ENCODE measurements at places on chromosomes 12 and 14.

- DNase-seq, result no peak
These were observed 281.0 kb downstream of the ALG10 start for GRCh38 chr12:34303091-34303870.

GRCh38 chr14:58825606-58826005, 187.8 kb downstream of the DACT1 start:
- no peak for DNase-seq

DNA sequence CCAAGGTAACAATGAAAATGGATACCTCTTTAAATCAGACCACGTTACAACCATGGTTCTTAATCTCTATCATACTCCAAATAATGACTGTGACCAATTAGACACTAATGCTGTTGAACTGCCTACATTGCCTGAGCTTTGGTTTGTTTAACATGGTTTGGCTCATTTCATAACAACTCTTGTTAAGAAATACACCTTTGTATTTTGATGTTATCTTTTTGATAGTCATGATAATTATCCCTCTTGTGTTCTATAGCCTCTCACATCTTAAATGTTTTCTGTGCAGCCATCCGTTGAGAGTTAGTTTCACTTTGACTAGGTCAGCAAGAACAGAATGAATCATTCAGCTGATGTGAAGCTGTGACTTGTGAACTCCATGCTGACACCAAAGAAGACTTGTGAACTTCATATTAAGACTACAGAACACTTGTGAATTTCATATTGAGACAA, 75.5 kb upstream of the RERGL start:
- no peak for DNase-seq

GRCh38 chr14:104389326-104390220, 190.0 kb upstream of the C14orf180 start:
- peak; percentile 86 for DNase-seq

DNA sequence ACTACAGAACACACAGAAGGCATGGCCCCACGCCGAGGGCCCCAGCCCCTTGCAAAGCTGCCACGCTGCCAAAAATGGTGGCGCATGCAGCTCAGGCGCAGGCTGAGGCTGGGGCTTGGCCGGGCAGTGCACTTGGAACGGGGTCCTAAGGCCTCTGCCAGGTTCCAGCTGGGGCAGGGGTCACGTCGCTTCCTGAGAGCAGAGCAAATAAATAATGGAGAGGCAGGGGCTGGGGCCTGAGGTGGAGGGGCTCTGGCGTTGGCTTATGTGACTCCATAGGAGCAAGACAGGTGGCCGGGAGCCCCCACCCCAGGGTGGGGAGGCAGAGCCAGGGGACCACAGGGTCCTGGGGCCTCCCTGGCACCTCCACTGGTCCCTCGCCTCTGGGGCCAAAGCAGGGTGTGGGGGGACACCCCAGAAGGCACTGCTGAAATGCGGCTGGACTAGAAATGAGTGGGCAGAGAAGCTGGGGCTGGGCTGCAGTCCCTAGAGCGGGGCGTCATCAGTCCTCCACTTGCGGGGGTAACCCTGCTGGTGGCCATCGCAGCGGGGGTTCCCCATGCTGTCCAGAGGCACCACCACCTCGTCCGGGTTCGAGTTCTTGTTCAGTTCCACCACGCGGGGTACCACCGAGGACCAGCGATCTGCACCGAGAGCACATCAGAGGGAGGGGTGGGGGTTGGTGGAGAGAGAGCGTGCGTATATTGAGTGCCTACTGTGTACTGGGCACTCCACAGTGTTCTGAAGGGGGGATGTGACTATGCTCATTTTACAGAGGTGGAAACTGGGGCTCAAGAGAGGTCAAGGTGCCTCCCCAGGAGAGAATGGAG, 49.8 kb downstream of the TRPV4 start:
- no peak for DNase-seq

- DNase-seq, result peak; percentile 12
These were observed 4.3 kb upstream of the BRMS1L start for GRCh38 chr14:35821564-35822411.

- no peak for DNase-seq
These were observed 781.4 kb upstream of the TMEM132C start for GRCh38 chr12:127485528-127485927.

GRCh38 chr12:110865521-110865920, 18.7 kb downstream of the CCDC63 start:
- no peak for DNase-seq

GRCh38 chr12:32265456-32265855, 133.9 kb upstream of the FGD4 start:
- no peak for DNase-seq

DNA sequence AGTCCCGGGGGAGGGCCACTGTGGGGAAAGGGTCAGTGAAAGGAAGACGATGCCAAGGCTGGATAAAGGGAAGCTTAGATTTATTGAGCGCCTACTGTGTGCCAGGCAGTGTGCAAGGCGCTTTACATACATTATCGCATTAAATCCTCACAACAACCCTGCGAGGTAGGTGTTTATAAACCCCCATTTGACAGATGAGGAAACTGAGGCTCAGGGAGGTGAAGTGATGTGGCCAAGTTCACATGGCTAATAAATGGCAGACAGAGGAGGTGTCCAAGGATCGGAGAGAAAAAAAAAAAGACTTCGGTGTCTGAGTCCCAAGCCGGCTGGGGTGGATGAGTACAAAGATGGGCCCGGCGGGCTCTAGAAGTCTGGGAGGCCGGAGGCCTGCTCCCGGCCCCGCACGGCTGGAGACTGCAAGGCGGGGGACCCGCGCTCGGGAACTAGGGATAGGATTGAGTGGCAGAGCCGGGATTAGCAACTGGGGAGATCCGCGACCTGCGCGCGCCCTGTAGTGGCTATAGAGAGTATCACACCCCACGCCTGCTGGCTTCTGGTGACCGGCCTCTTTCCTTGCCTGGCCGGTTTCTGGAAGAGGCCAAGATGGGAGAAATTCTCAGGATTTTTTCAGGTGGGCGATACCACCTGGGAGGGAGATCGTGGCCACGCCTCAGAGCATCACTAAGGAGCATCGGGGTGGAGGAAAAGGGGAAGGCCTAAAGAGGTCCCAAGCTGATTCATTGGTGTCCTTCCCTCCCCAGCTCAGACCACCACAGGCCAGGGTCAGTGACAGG, 3.9 kb downstream of the DDN start:
- no peak for DNase-seq

DNA sequence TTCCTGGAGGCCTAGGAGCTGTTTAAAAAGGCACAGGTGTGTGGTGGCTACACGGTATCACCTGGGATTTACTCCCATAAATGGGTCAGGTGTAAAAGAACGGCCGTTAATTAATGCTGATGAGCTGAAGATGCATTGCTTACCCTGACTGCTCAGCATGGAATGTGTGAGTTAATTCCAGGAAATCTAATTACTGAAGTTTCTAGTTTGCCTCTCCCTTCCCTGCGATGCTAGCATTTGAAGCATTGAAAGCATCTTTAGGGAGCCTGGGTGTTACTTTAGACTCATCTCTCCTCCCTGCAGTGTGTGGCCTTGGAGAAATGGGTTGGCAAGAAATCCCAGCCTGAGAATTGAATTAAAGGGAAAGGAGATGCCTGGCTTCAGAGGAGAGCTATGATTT, 415.9 kb downstream of the FUT8 start:
- DNase-seq, result no peak

DNA sequence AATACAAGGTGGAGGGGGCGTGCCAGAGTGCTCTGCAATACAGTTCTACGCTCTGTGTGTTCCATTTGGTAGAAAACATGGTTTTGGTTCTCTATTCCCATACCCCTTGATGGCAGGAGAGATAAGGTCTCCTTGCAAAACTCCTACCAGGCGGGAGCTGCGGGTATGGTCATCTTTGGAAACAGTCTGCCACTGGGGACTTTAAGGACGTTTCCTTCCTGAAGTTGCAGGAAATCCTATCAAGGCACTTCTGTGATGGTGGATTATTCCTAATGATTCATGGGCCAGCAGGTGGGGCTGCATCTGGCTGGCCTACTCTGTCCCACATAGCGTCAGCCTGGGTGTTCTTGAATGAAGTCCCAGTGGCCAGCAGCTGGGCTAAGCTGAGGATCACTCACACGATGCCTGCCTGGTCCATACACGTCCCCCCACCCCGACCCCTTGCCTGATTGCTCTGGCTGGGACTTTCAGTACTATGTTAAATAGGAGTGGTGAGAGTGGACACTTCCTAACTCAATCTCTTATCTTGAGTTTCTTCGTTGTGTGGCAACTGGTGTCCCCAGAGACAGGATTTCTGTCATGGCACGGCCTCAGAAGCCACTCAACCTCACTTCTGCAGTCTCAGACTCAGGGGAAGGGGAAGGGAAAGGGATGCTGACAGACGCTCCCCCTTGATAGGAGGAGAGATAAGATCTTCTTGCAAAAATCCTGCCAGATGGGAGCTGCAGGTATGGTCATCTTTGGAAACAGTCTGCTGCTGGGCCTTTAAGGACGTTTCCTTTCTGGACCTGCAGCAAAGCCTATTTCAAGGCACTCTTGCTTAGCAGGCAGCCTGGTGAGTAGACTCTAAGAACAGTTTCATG, 61.0 kb upstream of the FKBP4 start:
- no peak for DNase-seq

GRCh38 chr12:56013482-56013881, 7.4 kb upstream of the IKZF4 start:
- DNase-seq, result no peak

DNA sequence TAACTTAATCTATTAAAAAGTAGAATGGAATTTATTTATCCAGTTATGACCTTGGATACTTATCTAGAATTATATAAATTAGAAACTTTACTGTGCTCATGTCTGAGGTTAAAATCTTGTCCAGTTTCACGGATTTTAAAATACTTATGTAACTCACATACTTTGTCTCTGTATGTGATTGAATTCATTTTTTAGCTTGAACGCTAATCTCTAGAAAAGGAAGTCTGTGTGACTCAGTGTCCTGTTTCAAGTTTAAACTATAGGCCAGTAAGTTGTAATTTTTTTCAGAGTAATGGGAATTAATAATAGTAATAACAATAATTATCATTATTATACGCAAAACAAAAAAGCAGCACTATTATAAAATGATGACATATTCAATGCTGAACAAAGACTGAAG, 168.6 kb downstream of the CPNE8 start:
- no peak for DNase-seq

DNA sequence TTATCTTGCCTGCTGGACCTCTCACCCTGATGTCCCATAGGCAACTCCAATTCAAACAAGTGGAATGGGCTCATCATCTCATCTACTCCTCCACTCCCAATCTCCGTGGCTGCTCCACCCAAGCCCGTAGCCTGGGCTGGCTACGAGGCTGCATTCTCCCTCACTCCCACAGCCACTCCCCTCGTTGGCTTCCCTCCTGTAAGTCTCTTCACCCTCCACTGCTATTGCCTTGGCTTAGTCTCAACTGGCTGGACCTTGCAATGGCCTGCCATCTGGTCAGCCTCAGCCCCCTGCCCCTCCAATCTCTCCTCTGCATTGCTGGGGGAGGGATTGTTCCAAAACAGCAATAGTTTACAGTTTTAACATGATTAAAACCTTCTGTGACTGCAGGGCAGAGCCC, 44.4 kb upstream of the PELI2 start:
- DNase-seq, result no peak

DNA sequence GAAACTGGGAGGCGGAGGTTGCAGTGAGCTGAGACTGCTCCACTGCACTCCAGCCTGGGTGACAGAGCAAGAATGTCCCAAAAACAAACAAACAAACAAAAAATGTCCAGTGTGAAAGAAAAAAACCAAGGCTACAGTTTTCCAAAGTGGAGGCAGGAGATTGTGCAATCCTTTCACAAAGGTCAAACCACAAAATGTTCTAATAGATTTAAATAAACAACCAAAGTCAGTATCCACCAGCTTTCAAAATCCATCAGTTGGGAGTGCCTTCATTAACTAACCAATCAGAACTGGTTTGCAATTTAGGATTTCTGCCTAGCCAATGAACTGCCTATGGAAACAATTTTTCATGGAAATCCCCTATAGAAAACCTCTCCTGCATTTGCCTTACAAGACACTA, 52.3 kb upstream of the TRIM9 start:
- DNase-seq, result no peak

DNA sequence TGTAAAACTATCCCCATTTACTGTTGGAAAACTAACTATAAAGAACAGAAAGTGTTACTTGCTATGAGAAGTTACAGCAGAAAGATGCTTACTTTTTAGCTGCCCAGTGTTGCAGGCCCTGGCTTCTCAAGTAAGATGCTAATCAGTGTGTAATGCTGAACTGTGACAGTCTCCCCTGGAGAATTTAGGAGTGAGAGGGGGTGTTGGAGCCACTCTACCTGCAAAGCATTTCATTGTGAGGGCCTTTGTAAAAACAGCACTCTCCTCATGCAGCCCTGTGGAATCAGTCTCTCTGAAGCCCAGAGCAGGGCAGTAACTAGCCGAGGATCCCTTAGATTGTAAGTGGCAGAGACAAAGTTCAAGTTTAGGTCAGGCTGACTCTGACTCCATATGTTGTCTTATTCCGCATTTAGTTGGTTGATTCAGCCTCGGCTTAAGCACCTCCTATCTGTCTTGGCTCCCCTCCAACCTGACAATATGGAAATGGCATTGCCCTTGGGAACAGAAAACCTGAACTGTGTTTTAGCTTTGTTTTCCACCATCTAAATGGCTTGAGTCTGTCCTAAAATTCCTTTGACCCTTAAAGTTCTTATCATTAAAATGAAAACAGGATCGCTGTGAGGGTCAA, 141.3 kb downstream of the PRKCH start:
- no peak for DNase-seq

GRCh38 chr12:116710370-116711150, 27.3 kb downstream of the SPRING1 start:
- DNase-seq, result no peak

DNA sequence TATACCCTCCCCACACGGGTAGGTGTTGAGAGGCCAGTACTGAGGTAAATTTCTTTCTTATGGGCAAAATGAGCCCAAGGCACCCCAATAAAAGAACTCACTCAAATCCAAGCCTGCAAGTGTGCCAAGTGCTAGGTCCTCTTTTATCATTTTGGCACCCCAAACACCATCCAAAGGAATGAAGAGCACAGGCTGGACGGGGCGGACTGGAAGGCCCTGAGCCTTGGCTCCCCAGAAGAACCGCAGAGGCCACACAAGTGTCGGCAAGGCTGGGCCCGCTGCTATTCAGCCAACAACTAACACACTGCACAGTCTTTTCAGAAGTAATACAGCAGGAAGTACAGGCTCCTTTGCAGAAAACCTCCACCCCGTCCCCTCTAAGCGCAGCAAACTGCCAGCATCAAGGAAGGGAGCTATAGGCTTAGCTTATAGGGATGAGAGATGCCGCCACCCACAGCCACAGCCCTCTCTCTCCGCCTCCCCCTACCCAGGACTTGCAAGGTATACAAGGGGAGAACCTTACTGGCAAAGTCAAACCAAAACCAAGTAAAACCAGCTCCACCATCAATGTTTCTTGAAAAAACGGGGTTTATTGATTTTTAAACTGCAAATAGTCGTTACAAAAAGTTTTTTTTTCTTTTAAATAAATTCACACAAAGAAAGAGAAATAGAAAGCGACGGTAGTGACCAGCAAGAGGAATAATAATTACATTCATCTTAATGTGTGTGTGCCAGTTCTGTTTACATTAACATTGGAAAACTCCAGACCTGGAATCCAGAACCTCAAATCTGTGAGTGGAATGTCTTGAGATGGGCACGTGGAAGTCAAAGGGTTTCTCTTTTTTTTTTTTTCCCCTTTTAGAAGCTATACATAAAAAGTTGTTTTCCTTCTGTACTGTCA, 5.5 kb downstream of the ZFP36L1 start:
- peak; percentile 40 for DNase-seq

All from central memory CD4-positive, alpha-beta T cell (primary cell).